Activated T-cell treated with anti-CD3 and anti-CD28 coated beads, Interleukin-2, amount 50 U/mL, for 72 hours (primary cell): ENCODE measurements at places on chromosomes 5 and 9. TPM values are rescaled to one million over a fixed set of nuclear protein-coding genes. Genes with fewer than 3 reads are reported as not detected.
A peak's percentile ranks its signal among the peaks of the same experiment; 100 is the strongest.

DNA sequence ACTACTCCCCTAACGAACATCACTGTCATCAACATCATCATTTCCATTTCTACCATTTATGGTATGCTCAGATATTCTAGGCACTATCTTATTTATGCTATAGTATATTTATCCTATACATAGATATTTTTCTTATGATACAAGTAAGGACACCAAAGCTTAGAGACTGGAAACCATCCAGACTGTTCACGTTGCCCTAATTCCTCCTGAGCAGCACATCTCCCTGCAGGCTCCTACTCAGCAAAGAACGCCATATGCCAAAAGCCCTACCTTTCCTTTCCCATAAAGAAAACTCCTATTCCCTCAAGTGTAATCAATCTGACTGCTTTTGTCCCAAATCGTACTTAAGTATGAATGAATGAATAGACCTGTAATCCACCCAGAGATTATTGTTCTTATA, 247.0 kb downstream of the PRELID2 start:
- DNase-seq: no peak

- DNase-seq: no peak
These were observed 20.3 kb downstream of the NCS1 start for GRCh38 chr9:130192382-130192999.

DNA sequence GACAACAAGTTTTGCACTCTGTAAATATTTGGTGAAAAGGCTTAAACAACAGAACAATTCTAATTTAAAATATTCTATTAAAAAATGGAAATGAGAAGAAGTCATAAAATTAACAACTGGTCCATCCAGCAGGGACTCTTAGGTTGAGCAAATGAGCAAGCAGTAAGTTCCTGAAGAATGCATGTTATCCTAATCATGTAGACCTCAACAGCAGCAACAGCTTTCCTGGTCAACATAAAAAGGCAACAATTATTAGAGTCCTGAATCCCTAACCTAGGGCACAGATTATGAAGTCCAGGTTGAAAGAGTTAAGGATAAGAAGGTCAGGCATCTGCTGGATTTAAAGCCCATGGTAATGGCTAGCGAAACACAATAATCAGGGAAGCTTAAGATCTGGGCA, 120.9 kb downstream of the SSBP2 start:
- no peak for DNase-seq

DNA sequence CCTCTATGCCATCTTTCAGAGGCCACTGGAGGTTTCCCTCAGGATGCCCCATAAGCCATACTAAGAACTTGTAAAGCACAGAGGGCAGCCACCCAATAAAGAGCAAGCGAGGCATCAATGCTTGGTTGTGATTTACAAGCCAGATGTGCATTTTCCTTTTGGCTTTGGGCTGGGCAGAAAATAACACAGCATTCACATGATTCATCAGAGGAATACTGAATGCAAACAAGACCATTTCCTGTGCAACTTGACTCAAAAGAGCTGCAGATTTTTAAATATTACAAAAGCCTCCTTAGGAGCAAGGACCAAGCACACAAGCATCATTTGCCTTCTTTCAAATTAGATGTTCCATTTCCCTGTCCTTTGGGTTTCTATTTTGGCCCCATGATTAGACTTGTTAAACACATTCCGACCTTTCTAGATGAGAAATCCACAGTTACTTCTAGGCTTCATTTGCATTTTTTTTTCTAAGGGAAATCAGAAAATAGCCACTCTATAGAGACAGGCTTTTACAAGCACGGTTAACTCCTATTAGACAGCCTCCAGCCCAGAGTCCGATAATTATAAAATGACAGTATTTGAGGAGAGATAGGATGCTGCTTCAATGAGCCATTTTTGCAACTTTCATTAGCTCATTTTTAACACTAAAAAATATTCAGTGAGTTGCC, 207.8 kb downstream of the SEMA5A start:
- DNase-seq: no peak

The PAEP gene
- total RNA-seq: not detected

DNA sequence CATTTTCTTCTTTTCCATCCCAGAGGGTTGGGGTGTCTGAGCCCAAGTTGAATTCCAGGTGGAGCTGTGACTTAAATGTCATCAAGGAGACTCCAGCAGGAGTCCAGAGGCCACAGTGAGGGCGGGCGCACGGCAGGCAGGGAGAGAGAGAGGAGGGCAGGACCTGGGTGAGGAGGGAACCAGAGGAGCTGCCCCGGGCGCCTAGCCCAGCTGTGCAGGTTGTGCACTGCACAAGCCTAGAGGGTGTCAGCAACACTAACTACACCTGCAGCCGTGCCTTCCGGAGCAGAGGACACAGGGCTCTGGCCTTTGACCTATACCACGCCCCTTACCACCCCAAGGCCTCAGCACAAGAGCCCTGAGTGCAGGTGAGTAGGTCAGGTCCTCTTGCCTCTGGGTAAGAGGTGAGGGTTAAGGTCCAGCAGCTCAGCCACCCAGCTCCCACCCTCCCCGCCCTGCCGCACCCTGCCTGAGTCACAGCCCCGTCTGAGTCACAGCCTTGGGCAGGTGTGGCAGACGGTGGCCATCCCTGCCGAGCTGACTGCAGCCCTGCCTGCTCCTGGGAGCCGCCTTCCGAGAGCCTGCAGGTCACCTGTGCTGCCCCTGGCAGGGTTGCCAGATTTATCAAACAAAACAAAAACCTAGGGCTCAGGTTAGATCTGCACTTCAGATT, 6.4 kb upstream of the AGPAT2 start:
- DNase-seq: peak; percentile 43

DNA sequence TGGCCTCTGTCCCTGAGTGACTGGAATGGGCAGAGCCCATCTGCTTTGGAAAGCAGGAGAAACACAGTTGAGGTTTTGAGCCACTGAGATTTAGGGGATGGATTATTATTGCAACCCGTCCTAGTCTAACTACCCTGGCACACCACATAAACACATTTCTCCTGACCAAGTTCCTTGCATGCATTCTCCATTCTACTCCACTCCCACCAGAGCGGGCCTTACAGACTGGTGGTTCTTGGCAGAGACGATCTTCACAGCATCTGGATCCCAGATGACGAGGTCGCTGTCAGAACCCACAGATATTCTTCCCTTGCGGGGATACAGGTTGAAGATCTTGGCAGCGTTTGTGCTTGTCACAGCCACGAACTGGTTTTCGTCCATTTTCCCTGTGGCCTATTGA, 111.0 kb downstream of the DPYSL3 start:
- DNase-seq: no peak

DNA sequence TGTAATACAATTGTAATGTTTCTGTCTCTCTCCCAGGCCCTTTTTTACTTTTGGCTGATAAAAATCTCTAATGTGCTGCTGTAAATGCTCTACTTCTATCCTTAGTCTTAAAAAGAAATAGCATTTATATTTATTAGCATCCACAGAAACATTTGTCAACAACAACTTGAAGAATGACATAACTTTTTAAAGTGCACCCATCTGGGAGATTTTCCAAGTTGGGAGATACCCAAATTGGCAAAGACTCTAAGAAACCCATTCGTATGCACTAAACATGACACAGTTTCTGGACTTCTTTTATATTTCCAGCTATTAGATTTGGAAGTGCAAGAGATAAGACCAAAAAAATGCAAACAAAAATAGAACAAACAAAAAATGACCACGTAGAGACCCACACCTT, 2287.4 kb upstream of the WWC1 start:
- DNase-seq: no peak

The LCN1 gene
- total RNA-seq: not detected

- no peak for DNase-seq
These were observed 5.2 kb upstream of the ALDOB start for GRCh38 chr9:101440714-101441230.

DNA sequence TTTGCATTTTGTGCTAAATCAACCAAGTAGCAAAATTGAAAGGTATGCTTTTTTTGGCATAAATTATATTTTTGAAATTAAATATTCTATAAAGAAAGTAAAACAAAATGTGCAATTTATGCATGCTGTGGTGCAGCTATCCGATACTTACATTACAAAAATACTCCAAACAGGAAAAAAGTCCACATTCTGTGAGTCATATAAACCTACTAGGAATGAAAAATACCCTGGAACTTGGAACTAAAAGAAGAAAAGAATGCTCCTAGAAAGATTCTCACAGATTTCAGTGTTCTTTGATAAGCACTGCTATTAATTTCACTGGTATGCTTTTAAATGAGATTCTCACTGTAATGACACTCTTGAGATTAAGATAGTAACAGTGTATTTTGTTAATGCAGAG, 92.6 kb downstream of the OSMR start:
- DNase-seq: no peak

DNA sequence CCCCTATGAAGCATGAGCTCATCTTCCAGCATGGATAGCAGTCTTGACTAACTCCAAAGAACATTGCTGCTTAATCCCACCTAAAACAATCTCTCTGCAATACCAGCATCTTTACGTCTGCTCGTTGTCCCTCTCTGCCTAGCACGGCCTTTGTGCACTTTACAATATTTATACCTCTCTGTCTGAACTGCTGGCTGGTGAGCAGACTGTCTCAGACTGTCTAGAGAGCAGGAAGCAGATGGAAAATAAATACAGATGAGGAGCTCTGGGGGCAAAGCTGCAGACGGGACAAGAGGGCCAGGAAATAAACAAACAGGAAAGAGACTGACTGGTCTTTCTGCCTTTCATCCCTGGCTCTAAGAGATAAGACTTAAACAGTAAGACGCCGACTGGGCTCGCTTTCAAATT, 224.8 kb downstream of the ENC1 start:
- DNase-seq: no peak

DNA sequence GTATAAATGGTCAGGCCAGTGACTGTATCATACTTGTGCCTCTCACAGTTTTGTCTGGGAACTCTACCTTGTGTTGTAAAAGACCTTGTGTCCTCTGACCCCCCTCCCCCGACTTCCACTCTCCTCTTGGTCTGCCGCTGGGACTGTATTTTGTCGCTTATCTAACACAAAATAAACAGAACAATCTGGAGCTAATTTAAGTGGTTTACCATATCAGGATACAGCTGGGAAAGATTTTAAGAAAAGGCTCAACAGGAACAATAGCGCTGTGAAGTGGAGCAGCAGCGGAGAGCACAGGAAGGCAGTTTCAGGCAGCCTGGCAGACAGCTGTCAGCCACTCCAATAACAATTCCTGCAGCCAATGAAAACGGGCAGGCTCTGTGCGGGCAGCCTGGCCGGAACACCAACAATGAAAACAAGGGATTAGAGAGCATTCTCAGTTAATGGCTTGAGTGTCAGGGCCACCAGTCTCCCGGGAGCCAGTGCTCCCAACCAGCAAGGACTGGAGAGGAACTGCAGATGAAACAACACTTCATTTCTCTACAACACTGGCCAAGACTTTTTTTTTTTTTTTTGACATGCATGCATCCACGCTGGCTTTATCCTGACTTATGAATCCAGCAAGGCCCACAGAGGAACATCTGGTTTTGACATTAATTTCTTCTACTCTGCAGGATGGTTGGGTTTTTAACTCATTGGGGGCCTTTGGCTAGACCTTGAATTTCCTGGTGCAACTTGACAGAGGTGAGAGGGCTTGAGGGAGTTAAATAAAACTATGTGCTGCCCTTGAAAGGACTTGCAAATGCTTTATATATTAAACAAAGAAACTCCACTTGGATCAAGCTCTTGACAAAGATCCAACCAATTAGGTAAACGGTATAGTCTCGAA, 76.7 kb downstream of the ARSB start:
- no peak for DNase-seq

- peak; percentile 37 for DNase-seq
These were observed 1.1 kb downstream of the LARP1 start for GRCh38 chr5:154756009-154756867.

The PLAC8L1 gene
- 0.42 TPM for total RNA-seq

GRCh38 chr5:1432296-1432695, 12.9 kb downstream of the SLC6A3 start:
- no peak for DNase-seq

The ENC1 gene
- 0.60 TPM for total RNA-seq

DNA sequence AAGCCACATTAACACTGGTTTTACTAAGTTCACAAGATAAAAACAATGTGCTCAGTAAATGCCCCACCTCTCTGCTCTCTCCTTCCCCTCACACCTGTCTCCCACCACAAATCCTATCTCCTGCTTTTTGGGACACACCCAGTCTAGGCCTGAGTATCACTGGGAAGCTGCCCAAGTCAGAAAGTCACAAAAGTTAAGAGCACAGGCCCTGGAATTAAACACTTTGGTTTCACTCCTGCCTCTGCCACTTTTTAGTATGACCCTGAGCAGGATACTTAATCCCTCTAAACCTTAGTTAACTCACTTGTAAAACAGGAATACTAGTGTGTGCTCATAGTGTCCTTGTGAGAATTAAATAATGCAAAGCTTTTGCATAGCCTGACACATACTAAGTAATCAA, 11.3 kb downstream of the C5 start:
- DNase-seq: no peak

GRCh38 chr5:131264451-131265099, 722 bp downstream of the CDC42SE2 start:
- peak; percentile 67 for DNase-seq

DNA sequence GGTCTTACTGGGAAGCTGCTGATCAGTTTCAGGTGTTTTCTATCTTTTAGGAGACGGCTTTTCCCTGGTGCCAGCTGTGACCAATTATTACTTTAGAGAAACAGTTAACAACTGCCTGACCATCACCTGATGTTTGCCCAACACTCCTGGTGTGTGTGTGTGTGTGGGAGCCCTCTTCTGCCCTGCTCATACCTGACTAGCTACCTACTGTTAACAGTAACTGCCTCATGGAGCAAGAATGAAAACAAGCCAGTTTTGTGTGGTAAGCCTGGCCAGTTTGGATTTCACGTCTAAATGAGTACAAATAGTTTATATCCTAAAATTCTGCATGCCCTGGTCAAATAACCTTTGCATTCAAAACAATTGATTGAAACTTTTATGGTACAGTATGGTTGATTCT, 46.1 kb upstream of the RIOK2 start:
- DNase-seq: no peak
